ENCODE measurements at places on chromosomes 7 and 10. TPM values are rescaled to one million over a fixed set of nuclear protein-coding genes. Genes with fewer than 3 reads are reported as not detected.
A peak's percentile ranks its signal among the peaks of the same experiment; 100 is the strongest.

- DNase-seq = no peak
Observed at GRCh38 chr10:52454491-52454890, 140.4 kb downstream of the DKK1 start.

GRCh38 chr10:82757901-82758300, 882.9 kb downstream of the NRG3 start:
- DNase-seq = no peak

GRCh38 chr10:93547522-93547921, 18.9 kb upstream of the FFAR4 start:
- DNase-seq = no peak

- DNase-seq = no peak
Observed at GRCh38 chr7:2544541-2545188, 10.7 kb downstream of the BRAT1 start.

The SEMA4G gene
- total RNA-seq = 5.0 TPM

The FGFR2 gene
- 36.2 TPM for total RNA-seq

GRCh38 chr7:137685433-137686164, 161.2 kb downstream of the DGKI start:
- DNase-seq = no peak

DNA sequence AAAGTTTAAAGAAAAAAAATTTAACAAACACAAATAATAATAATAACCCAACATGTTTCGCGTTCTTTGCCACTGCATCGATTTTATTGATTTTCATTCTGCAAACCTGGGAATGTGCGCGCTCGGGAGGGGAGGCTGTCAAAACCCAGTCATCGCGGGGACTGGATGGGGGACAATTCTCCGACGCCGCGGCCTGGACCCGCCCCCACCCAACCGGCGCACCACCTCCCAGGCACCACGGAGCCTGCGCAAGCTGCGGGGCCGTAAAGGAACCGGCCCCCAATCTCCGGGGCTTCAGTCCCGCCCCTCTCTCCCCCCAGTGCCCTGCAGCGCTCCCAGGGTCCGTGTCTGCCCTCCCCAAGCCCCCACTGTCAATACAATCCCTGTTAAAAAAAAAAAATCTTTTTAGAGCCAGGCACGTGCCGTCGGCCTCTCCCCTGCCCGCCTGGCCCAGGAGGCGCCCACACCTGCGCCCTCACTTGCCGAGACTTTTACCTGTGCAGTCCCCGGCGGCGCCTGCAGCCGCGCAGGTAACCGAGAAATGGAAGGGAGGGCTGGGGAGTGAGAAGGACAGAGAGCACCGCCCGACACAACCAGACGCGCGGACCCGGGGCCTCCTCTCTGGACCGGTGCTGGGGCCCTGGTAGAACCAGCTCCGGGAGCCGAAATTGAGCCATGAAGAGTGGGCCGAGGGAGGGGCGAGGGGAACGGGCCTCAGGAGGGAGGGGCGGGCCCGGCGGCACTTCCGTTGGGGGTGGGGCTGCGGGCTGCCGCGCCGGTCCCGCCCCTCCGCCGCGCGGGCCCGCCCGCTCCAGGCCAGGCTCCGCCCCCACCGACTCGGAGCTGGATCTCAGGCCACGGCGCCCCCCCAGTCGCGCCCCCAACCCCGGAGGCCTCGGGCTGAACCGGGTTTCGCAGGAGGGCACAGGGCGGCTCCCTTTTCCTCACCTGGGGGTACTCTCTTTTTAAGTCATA, 7.6 kb upstream of the ZNF503 start:
- DNase-seq = peak; percentile 83

DNA sequence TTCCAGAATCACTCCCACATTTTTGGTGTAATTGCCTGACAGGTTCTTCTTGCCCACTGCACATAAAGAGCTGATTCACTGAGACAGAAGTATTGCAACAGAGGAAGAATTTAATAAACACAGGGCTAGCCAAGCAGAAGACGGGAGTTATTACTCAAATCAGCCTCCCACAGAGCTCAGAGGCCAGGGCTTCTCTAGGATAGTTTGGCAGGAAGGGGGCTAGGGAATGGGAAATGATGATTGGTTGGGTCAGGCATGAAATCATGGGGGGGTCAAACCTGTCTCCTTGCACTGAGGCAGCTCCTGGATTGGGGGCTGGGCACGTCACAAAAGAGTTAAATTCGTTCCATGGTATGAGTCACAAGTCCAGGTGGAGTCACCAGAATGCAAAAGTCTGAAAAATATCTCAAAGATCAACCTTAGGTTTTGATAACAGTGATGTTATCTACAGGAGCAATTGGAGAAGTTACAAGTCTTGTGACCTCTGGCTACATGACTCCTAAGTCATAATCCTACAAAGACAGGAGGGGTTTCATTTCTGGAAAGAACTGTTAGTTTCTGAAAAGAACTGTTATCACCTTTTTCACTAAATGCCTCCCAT, 30.2 kb upstream of the ERCC6 start:
- DNase-seq = no peak

GRCh38 chr10:25061711-25062449, 45.5 kb downstream of the THNSL1 start:
- no peak for DNase-seq

- DNase-seq = no peak
Observed at GRCh38 chr10:96097865-96098264, 32.2 kb upstream of the ZNF518A start.

Measured in ureter (tissue), 1 donor.